Camera-type eye (tissue), 1 donor: ENCODE measurements at places on chromosomes 12 and 14. TPM values are rescaled to one million over a fixed set of nuclear protein-coding genes. Genes with fewer than 3 reads are reported as not detected.

HOXC5 gene
- total RNA-seq: not detected

TDP1 gene
- 39.7 TPM for total RNA-seq

TMEM52B gene
- total RNA-seq: not detected

LRP1-AS gene
- total RNA-seq: 3.4 TPM

ITGB7 gene
- 2.9 TPM for total RNA-seq
